ENCODE measurements at places on chromosomes 6 and 20. TPM values are rescaled to one million over a fixed set of nuclear protein-coding genes. Genes with fewer than 3 reads are reported as not detected.

GRCh38 chr6:42468273-42468672 is 16.5 kb upstream of the TRERF1 start:
- H3K27me3 ChIP-seq, result no peaks in the 10 kb centered on the region
- H3K36me3 ChIP-seq, result no peaks in the 10 kb centered on the region
- no peak overlapping the region for H3K4me3 ChIP-seq
- no peaks in the 10 kb centered on the region for H3K4me1 ChIP-seq
- no peak for DNase-seq
- H3K27ac ChIP-seq, result no peak overlapping the region

- no peaks in the 10 kb centered on the region for H3K36me3 ChIP-seq
These were observed 87.6 kb upstream of the MYLIP start for GRCh38 chr6:16041327-16041726.

DNA sequence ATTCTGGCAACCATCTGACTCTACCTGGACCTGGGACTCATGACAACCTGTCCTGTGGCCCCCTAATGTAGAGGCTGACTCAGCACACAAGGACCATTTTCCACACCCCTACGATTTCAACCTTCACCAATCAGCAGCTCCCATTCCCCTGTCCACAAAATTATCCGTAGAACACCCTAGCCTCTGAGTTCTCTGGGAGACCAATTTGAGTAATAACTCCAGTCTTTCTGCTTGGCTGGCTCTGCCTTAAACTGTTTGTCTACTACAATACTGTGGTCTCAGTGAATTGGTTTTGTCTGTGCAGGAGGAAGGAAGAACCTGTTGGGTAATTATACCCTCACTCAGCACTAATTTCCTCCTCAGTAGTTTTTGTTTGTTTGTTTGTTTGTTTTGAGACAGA is 99.3 kb upstream of the MRPS10 start:
- no peaks in the 10 kb centered on the region for H3K36me3 ChIP-seq
- DNase-seq, result no peak
- no peak overlapping the region for H3K4me3 ChIP-seq
- H3K27me3 ChIP-seq, result no peaks in the 10 kb centered on the region
- H3K4me1 ChIP-seq, result peaks cover 29% of the 10 kb centered on the region

- no peak overlapping the region for H3K4me3 ChIP-seq
- no peaks in the 10 kb centered on the region for H3K36me3 ChIP-seq
- H3K27me3 ChIP-seq, result no peaks in the 10 kb centered on the region
- no peaks in the 10 kb centered on the region for H3K4me1 ChIP-seq
- no peak overlapping the region for H3K27ac ChIP-seq
- no peak for DNase-seq
These were observed 14.3 kb downstream of the AK9 start for GRCh38 chr6:109676724-109677123.

Gene COL20A1
- total RNA-seq, result not detected

- H3K27me3 ChIP-seq, result no peaks in the 10 kb centered on the region
- no peak overlapping the region for H3K27ac ChIP-seq
- no peak overlapping the region for H3K4me3 ChIP-seq
- H3K4me1 ChIP-seq, result peaks cover 9% of the 10 kb centered on the region
- DNase-seq, result peak; percentile 57
- H3K36me3 ChIP-seq, result peaks cover 93% of the 10 kb centered on the region
These were observed 22.8 kb downstream of the PANK2 start for GRCh38 chr20:3911956-3912355.

- H3K4me1 ChIP-seq, result peaks cover 28% of the 10 kb centered on the region
- H3K27ac ChIP-seq, result no peak overlapping the region
- DNase-seq, result no peak
- no peak overlapping the region for H3K4me3 ChIP-seq
- H3K36me3 ChIP-seq, result no peaks in the 10 kb centered on the region
These were observed 13.5 kb downstream of the MBOAT1 start for GRCh38 chr6:20198775-20199174.

Gene MYL9
- total RNA-seq, result 274 TPM

- DNase-seq, result no peak
- H3K4me1 ChIP-seq, result no peaks in the 10 kb centered on the region
- no peaks in the 10 kb centered on the region for H3K36me3 ChIP-seq
- no peak overlapping the region for H3K4me3 ChIP-seq
These were observed 603.7 kb downstream of the TENT5A start for GRCh38 chr6:81148751-81149150.

Gene SCGN
- not detected for total RNA-seq

Gene SLCO4A1
- total RNA-seq, result 72.4 TPM

Gene SLC25A27
- 19.1 TPM for total RNA-seq

Gene TCF15
- 0.65 TPM for total RNA-seq

Gene ZNF831
- 1.0 TPM for total RNA-seq

- DNase-seq, result peak; percentile 68
- no peaks in the 10 kb centered on the region for H3K36me3 ChIP-seq
- no peak overlapping the region for H3K27ac ChIP-seq
These were observed 17.9 kb downstream of the GNAS start for GRCh38 chr20:58870293-58871014.

GRCh38 chr6:150443621-150444020 is 74.8 kb downstream of the IYD start:
- no peaks in the 10 kb centered on the region for H3K36me3 ChIP-seq
- no peaks in the 10 kb centered on the region for H3K27me3 ChIP-seq
- DNase-seq, result no peak

DNA sequence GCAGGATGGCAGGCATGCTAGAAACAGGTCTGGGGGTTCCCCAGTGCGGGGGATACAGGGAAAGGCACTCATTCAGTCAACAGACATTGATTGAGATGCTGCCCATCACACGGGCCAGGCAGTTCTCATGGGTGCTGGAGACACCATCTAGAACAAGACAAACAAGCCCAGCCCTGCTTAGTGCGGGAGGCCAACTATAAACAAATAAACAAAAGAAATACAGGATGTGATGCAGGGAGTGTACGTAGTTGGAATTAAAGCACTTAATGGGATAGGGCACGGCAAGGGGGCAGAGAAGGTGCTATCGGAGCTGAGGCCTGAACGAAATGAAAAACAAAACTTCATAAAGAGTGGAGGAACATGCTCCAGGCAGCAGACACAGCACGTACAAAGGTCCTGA is 169.3 kb downstream of the PREX1 start:
- no peaks in the 10 kb centered on the region for H3K27me3 ChIP-seq
- H3K27ac ChIP-seq, result no peak overlapping the region
- H3K4me1 ChIP-seq, result peaks cover 6% of the 10 kb centered on the region
- H3K4me3 ChIP-seq, result no peak overlapping the region
- DNase-seq, result no peak

- no peak for DNase-seq
- peaks cover 13% of the 10 kb centered on the region for H3K4me1 ChIP-seq
- H3K4me3 ChIP-seq, result no peak overlapping the region
- H3K36me3 ChIP-seq, result no peaks in the 10 kb centered on the region
- no peaks in the 10 kb centered on the region for H3K27me3 ChIP-seq
These were observed 44.9 kb downstream of the SNAI1 start for GRCh38 chr20:50027611-50028105.

- no peaks in the 10 kb centered on the region for H3K4me1 ChIP-seq
- H3K36me3 ChIP-seq, result no peaks in the 10 kb centered on the region
- no peak for DNase-seq
- no peaks in the 10 kb centered on the region for H3K27me3 ChIP-seq
- no peak overlapping the region for H3K27ac ChIP-seq
These were observed 349.3 kb downstream of the FARS2 start for GRCh38 chr6:5610640-5611039.

Gene LY6G5C
- 2.9 TPM for total RNA-seq

- H3K4me3 ChIP-seq, result no peak overlapping the region
- no peaks in the 10 kb centered on the region for H3K36me3 ChIP-seq
- no peaks in the 10 kb centered on the region for H3K27me3 ChIP-seq
- no peak overlapping the region for H3K27ac ChIP-seq
These were observed 48.0 kb upstream of the KIF13A start for GRCh38 chr6:18035330-18035854.

GRCh38 chr6:167679122-167679736 is 147.5 kb upstream of the AFDN start:
- peaks cover 47% of the 10 kb centered on the region for H3K4me1 ChIP-seq
- H3K4me3 ChIP-seq, result no peak overlapping the region
- H3K27ac ChIP-seq, result no peak overlapping the region

- no peak overlapping the region for H3K4me3 ChIP-seq
- H3K4me1 ChIP-seq, result no peaks in the 10 kb centered on the region
- peaks cover 16% of the 10 kb centered on the region for H3K27me3 ChIP-seq
- no peaks in the 10 kb centered on the region for H3K36me3 ChIP-seq
- DNase-seq, result no peak
- H3K27ac ChIP-seq, result no peak overlapping the region
These were observed 71.9 kb downstream of the SRC start for GRCh38 chr20:37417617-37418467.

Gene TUBB1
- 6.5 TPM for total RNA-seq
